ENCODE measurements at places on chromosomes 7 and 10.
A peak's percentile ranks its signal among the peaks of the same experiment; 100 is the strongest.

GRCh38 chr10:132558516-132559413, 21.2 kb downstream of the INPP5A start:
- DNase-seq = no peak

DNA sequence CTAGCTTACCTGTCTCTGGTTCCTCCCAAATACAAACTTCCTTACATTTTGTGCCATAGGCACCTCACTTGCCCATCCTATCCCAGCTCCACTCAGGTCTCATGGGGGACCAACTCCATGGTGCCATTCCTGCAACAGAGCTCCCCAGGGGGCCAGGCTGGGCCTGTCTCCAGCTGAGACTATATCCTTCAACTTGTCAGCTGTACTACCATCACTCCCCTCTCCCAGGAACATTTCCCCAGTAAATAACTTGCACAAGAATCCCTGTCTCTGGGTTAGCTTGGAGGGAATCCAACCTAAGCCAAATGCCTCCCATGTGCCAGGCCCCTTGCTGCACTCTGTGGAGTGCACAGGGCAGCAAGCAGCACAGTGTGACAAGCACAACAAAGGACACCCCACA, 33.2 kb downstream of the FRMPD2 start:
- DNase-seq = no peak

DNA sequence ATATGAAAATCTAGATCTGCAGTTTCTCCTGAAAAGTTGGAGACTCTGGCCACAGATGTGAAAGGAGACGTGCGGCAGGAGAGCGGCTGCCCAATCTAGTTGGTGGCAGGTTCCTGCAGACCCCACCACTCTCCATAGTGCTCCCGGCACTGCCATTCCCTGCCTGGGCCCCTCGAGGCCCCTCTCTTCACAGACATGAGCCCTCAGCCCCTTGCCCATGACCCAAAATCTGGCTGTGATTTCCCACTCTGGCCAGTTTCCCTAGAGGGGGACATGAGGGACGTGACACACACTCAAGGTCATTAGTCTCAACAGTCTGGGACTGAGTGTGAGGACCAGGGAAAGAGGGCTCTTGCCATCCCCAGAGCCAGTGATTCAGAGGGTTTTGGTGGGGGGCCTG, 138.7 kb downstream of the PTPN20 start:
- no peak for DNase-seq

GRCh38 chr10:14904316-14904732, 25.7 kb downstream of the SUV39H2 start:
- DNase-seq = peak; percentile 61

- DNase-seq = no peak
These were observed 5.5 kb downstream of the LFNG start for GRCh38 chr7:2524808-2525657.

DNA sequence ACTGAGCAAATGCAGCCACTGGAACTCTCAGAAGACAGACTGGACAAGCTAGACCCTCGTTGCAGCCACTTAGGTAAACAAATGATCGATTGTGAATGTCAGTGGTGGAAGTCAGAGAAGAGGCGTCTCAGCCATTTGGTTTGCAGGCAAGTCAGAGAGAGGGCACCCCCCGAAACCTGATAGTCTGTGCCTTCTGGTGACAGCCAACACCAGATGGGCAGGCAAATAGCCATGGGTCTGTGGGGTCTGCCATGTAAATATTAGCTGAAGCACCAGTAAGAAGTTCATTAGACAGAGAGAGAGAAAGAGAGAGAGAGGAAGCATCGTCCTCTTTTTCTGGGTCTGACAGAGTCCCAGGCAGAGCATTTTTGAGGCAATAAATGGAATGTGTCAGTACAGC, 5.4 kb downstream of the PPP1R17 start:
- no peak for DNase-seq

GRCh38 chr7:113763226-113763625, 155.6 kb downstream of the PPP1R3A start:
- DNase-seq = no peak

DNA sequence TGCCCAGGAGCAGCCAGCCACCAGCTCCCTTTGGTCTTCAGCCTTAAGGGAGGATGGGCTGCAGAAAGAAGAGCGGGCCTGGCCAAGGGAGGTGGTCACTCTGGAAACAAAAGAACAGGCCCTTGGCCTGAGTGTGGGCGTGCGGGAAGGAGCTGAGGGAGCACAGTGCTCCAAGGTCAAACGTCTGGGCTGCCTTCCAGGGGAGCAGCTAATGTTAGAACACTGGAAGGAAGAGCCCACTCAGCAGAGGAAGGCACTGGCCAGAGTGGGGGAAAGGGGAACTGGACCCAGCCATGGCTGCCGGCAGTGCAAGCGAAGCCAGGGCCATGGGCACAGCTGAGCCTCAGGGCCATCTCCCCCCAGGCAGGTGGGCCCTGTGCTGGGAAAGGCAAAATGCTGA, 42.7 kb downstream of the FAM53B start:
- DNase-seq = peak; percentile 90

DNA sequence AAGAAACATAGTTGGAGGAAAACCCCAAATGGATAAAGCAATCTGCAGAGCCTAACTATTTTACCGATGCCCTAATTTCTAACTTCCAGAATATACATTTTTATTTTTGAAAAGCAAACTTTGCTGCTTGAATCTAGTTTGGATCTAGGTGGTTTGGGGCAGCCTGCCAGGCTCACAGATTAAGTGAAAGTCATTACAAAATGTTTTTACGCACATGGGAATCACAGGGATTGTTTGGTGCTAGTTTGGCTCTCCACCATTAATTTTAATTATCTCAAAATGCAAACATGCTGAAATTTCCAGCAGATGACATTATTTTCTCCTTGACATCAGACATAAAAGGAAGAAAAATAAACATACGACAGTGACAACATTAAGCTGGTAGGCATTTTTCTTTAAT, 166.7 kb upstream of the INHBA start:
- no peak for DNase-seq

DNA sequence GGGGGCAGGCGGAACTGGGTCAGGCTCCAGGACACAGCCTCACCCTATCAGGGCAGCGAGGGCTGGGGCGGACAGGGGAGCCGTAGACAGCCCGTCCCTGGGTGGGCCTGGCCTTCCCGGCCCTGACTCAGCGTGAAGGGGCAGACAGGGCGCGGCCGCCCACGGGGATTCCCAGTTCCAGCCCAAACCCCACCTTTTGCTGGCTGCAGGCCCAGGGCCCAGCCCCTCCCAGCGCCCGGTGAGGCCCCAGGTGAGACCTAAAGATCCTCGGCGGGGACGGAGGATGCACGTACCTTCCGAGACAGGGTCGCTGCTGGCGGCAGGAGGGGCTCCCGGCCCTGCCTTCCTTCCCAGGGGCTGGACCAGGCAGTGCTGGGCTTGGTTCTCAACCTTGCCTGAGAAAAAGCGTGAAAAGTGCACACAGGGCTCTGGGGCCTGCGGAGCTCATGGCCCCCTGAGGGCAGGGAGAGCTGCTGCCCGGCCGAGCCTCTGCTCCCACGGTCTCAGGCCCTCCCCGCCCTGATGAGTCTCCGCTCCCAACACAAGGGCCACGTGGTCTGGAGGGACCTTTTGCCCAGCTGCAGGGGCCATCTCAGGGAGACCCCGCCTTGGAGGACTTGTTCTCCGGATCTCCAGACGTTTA, 43.9 kb upstream of the DNAJB6 start:
- no peak for DNase-seq

GRCh38 chr10:88528806-88529570, 54.1 kb downstream of the RNLS start:
- no peak for DNase-seq

GRCh38 chr7:9217204-9217603, 783.8 kb downstream of the NXPH1 start:
- no peak for DNase-seq

- no peak for DNase-seq
These were observed 14.9 kb downstream of the STRA8 start for GRCh38 chr7:135248546-135248945.

DNA sequence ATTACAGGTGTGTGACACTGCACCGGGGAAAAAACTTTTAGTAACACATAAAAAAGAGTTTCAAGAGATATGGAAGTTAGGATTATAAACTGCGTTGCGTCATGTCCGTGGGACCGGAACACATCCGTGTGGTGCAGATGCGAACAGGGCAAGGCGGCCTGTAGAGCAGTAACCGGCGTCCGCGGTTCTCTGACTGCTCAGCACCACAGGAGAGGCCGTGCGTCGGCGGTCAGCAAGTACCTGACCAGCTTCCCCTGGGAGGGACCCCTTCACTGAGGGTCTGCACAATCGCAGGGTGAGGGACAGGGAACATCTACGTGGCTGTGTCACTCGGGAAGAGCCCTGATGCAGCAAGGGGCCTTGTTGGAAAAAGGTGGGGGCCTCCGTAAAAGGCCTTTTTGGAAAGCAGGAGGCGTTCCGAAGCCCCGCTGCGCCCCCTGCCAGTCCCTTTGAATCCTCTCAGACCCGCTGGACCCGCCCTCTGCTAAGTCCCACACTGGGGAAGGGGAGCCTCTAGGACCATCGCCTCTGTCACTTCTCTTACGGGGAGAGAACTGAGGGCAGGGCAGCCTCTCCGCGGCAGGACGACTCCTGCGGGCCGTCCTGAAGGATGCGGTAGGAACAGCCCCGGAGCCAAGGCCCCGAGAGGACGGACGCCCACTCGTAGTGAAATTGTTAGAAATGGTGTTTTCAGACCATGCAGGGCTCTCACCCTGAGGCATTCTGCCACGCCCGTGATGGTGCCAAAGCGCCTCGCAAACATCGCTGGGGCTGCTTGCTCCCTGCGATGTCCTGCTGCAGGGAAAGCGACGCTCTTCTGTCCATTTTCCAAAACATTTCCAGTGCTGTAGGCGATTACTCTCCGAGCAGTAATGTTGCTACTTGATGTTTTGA, 771.6 kb upstream of the COBL start:
- DNase-seq = no peak

- DNase-seq = no peak
These were observed 803 bp downstream of the RAPGEF5 start for GRCh38 chr7:22356010-22356691.

GRCh38 chr10:93447019-93447418, 35.1 kb downstream of the MYOF start:
- no peak for DNase-seq

DNA sequence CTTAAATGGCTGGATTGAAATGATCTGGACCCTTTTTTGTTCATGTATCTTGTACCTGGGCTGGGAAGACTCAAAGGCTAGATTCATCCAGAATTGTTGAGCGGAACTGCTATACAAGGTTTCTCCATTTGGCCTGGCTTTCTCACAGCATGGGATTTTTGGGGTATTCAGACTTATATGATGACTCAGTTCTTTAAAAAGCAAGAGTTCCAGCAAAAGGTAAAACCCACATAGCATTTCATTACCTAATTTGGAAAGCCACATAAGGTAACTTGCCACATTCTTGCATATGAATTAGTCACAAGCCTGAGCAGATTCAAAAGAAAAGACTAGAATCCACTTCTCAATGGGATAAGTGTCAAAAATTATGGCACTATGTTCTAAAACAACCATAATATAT, 137.4 kb downstream of the HGF start:
- DNase-seq = peak; percentile 78

GRCh38 chr10:74598891-74599566, 227.4 kb upstream of the KAT6B start:
- DNase-seq = peak; percentile 62

DNA sequence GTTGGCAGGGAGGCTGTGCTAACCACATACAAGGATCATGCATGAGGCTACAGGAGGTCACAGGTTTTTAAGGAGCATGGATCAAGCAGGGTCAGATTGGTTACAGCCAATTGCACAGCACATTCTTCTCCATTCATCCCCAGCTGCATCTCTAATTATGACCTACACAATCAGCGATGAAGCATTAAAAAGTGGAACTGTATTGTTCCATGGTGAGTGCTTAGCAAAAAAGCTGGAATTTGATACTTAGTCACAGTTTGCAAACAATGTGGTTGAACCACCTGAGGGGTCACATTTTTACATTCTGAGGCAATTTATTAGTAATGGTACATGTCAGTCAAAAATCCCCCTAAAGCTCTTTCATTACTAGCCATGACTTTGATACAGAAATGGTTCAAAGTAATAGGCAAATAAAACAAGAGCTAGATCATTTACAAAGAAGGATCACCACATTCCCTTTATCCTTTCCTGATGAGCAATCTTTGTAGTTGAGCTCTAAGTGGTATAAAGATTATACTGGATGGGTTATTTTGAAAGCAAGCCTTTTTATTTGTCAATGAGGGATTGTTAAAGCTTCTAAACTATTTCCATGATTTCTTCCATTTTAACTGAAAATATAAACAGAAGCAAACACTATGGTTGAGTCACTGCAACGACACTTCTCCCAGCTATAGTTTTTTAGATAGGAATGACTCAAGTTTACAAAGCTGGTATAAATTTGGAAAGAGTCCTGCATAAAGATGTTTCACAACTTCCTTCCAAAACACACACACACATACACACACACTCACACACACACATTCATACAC, 217.8 kb upstream of the SEMA3A start:
- DNase-seq = peak; percentile 94

DNA sequence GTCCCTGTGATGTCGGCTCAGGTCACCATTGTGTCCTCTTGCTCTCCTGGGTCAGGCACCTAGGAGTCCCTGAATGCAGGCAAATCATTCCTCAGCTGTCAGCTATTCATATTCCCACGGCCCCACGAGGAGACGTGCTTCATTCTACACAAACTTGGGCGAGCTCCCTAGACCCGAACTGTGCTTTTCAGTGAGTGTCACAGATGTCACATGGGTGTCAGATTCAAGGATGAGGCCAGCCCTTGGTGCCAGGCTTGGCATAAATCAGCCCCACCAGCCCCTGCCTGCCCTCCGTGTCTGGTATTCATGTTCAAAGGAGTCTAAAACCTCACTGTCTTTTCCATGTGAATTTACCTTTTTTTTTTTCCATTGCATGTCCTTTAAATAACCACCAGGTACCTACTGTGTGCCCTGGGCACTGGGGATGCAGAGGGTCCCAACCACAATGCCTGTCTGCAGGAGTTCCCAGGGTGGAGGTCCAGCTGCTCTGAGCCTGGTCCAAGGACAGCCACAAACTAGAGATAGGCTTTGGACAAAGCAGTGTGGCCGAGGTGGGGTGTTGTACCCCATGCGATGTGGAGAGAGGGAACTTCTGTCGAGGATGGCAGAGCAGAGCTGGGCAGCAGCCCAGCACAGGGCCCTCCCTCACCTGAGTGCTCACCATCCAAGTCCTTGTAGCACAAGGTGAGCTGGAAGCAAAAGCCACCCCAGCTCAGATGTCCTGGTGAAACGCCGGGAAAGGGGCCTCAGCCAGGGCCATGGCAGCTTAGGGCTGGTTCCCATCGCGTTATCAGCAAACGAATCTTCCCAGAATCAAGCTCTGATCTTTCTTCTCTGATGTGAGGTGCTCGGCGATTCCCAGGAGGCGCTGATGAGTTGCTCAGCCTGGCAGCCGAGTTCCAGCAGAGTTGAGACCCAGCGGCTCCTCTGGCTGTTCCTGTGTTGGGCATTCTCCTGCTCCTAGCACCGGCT, 611.9 kb downstream of the PTPRN2 start:
- no peak for DNase-seq

DNA sequence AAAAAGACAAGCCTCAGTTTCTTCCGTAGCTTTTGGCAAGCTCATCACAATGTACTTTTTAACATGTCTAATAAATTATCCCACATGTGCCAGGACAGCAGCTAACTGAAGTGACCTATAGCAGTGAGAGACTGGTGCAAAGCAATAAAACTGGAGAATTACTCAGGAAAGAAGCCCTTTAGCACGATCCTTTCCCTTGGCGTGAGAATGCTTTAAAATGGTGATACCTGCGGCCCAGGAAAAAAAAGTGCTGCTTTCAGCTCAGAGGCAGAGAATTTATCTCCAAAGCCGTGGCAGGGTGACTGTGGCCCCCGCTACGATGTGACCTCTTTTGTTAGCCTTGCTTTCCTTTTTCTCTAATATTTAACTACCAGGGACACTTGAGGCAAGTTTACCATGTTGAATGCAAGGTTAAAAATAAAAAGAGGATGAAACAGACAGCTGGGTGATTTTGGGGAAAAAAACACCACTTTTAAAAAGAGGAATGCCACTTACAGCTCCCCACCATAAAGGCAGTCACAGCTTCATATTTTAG, 184.0 kb downstream of the FANK1 start:
- DNase-seq = no peak

Data from choroid plexus epithelial cell (primary cell).